ENCODE measurements at places on chromosomes 4 and X.

GRCh38 chr4:120158046-120158445 lies 91.4 kb upstream of the MAD2L1 start:
- no peak for DNase-seq

- DNase-seq = no peak
Measured at GRCh38 chr4:75213480-75213879, 280.6 kb downstream of the PARM1 start.

DNA sequence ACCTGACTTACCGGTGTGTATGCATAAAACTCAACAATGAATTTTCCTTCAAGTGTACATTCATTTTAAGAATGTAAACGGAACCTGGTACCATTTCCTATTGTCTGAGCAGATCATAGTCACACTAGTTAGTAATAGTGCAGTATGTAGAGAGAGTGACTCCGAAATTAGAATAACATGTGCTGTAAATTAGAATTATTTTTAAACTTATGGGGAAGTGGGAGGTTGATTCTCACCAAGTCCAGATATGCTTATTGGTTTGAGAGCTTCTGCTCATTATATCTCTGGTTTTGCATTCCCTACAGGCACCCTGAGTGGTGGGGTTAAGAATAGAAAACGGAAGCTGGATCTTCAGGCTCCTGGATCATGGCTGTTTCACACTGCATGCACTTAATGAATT lies 39.6 kb downstream of the KLF3 start:
- no peak for DNase-seq

GRCh38 chr4:138405466-138405891 lies 163.3 kb upstream of the SLC7A11 start:
- no peak for DNase-seq

DNA sequence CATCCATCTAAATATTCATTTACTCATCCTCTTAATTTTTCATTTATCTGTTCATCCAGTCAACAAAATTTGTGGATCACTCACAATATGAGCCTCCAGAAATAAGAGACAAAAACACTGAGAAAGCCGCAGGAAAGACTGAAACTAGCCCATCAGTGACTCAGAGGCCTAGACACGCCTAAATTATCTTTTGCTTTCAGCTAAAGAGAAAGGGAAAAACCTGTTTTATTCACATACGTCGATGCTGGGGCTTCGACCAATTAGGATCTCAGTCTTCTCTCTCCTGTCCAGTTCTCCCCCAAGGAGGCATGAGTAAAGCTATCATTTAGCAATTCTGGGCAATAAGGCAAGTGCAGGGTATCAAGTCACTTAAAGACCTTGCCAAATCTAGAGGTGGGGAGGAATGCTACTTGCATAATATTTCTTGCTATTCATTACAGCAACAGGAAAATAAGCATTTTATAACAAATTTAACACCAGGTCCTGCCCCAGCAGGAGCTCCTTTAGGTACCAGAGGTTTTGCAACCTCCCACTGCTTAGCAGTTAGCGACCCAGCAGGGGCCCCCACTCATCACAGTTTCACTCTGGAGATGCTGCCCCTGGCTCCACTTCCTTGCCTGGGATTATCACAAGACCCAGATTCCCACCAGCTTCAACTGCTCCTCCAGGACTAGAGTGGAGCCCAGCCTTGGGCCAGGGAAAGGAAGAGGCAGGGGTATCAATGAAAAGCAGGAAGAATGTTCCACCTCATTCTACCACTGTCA lies 30.1 kb upstream of the TMEM154 start:
- no peak for DNase-seq

GRCh38 chrX:18297251-18297650 lies 57.2 kb downstream of the SCML2 start:
- DNase-seq = no peak

GRCh38 chr4:77155631-77156452 lies 1.2 kb upstream of the CCNG2 start:
- no peak for DNase-seq

GRCh38 chrX:31743004-31743403 lies 671.2 kb upstream of the FTHL17 start:
- no peak for DNase-seq

GRCh38 chrX:149433051-149433450 lies 72.1 kb downstream of the IDS start:
- DNase-seq = no peak

GRCh38 chr4:42747971-42748370 lies 91.1 kb upstream of the ATP8A1 start:
- no peak for DNase-seq

DNA sequence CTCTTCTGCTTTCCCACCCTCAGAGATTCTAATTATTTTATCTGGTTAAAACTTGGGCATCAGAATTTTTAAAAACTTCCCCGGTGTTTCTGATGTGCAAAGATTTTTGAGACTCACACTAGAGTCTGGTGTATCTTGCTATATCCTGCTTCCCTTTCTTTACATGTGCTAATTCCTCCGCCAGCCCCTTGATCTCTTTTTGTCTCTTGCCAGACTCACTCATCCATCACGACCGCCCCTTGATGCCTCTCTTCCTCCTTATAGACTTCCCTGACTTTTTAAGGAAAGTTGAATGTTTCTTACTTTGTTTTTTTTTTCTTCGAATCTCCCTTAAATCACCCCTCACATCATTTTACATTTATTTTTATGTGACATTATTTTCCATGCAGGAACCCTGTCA lies 274.9 kb upstream of the PITX2 start:
- no peak for DNase-seq

GRCh38 chr4:16205298-16206164 lies 20.7 kb downstream of the TAPT1 start:
- DNase-seq = no peak

DNA sequence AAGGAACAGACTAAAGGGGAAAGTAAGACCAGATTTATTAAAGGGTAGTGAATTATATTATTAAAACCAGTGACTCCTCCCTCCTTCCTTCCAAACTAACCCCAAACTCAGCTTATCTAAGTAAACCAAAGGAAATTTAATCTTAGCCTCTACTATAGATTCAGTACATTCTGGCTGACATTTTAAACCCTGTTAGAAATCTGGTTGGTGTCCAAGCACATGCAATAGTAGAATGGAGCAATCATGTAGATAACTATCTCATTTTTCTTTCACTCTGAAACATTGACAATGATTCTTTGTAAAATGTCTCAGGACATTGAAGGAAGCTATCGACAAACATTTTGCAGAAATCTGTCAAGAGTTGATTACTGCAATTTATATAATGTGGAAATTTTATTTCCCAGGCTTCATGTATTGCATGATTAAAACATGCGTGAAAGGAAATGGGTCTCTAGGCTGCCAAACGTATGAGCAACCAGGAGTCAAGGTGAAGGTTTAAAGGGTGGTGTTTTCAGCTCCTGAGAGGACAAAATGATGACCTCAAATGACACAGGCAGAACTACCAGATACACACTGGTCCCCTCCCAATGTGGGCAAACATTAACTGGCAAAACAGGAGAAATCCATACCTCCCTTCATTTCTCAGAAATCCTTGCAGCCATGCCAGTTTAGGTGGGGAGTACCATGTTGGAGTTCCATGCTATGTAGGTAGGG lies 58.2 kb upstream of the RBM47 start:
- no peak for DNase-seq

DNA sequence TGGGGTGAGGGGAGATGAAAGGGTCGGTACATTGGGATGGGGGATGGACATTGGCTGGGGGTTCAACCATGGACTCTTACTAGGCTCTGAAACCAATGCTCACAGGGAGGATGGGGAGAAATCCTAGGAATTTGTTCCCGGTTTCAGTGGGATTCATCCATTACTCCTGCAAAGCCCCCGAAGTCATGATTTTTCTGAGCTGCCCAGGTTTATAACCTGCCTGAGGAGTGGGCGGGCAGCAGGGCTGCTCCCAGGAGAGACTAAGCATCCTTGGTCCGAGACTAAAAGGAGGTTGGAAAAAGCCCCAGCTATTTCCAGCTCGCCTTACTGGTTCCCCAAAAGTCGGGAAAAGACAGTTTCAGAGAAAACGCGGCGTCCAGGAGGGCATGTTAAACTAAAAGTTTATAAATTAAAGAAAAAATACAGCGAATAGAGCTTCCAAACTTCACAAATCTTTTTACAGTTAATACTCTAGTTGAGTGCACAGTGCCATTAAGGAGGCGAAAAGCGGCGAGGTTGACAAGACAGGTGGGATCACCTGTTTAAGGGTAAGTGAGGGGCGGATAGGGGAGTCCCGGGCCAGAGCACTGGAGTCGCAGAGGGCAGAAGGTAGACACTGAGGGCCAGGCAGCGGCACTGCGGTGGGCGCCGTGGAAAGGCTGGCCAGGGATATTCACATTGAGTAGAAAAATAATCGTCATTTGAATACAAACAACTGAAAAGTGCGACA lies 3.7 kb downstream of the NKX3-2 start:
- DNase-seq = peak; percentile 57

- DNase-seq = no peak
Measured at GRCh38 chr4:78100060-78100459, 42.9 kb downstream of the FRAS1 start.

DNA sequence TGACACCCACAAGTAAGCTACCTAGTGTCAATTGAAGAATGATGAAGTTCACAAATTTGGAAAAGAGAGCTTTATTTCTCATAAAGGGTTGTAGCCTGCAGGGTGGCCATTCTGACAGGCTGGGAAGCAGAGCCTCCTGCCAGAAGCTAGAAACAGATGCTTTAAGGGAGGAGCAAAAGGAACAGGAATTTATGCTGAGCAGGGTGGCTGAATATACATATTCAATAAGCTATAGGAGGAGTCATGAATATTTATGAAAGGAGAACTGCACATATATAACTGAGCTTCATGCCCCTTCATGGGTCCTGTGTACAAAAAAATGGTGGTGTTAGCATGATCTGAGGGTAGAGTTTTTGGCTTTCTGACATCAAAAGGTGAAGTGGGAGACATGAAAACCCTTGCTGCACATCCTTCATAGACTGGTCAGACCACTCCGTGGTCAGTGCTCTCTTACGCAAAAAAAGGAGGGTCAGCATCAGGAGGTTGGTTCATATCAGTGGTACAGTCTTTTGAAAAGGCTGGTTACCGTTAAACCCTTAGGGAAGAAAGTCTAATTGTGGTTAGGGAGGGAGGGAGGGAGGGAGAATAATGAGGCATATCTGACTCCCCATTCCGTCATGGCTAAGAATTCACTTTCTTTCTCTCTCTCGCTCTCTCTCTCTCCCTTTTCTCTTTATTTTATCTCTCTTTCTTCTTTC lies 121.4 kb downstream of the LUZP4 start:
- DNase-seq = no peak

- no peak for DNase-seq
Measured at GRCh38 chr4:112853662-112854256, 195.7 kb upstream of the ANK2 start.

DNA sequence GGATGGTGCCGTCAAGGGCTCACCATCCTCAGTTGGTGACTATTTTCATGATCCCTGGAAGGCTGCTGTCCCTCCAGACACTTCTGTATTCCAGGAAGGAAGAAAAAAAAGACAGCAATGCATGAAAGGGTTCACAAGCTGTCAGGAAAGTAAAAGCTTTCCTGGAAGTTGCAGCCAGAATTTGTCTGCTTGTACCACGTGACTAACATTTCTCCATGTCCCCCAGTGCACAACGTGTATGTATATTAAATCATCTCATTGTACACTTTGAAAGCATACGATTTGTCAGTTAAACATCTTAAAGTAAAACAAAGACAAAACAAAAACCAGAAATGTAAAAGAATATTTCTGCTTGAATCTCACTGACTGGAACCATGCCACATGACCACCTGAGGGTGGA lies 127.4 kb upstream of the CLNK start:
- no peak for DNase-seq

- no peak for DNase-seq
Measured at GRCh38 chrX:151675121-151675746, 20.0 kb upstream of the PRRG3 start.

- no peak for DNase-seq
Measured at GRCh38 chr4:123554801-123555232, 158.2 kb downstream of the SPRY1 start.

DNA sequence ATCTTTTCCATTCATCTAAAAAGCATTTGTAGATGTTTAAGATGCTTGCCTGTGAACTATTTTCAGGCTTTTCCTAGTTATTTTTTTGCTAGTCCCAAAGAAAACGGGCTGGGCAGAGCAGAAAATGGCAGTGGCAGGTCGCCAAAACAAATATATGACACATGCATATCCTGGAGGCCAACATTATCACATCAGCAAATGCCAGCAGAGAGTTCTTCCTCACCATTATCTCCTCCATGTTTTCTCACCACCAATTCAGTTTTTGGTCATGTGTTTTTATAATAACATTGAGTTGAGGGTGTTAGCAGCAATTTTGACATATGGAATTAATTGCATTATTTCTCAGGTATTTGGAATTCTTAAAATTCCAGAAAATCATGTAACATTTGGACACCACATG lies 97.9 kb upstream of the EOLA2 start:
- no peak for DNase-seq

- DNase-seq = no peak
Measured at GRCh38 chrX:19709812-19710518, 177.4 kb downstream of the SH3KBP1 start.

DNA sequence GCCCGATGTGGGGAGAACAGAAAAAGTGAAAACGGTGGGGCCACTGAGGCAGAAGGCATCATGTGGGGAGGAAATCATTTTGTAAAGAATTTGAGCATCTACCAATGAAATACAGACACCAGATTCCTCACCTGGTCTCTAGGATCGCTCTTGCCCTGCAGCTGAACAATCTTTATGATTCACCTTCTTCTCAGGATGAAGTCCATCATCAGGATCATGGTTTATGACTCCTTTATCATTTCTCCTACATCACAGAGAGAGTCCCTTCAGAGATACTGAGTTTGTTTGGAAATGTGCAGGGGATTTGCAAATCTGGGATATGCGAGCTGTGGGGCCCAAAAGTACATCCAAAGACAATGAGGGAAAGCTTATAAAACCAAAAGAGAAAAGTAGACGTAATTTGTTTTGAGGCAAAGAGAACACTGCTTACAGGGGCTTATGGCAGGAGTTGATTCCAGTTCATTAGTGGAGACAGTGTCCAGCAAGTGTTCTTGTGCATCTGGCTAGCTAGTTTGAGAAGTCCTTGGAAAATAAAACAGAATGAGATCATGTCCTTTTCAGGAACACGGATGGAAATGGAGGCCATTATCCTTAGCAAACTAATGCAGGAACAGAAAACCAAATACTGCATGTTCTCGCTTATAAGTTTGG lies 15.3 kb upstream of the ANXA5 start:
- DNase-seq = no peak

GRCh38 chrX:10124506-10125247 lies 32.1 kb upstream of the CLCN4 start:
- no peak for DNase-seq
